ENCODE measurements at places on chromosomes 5 and 9.

DNA sequence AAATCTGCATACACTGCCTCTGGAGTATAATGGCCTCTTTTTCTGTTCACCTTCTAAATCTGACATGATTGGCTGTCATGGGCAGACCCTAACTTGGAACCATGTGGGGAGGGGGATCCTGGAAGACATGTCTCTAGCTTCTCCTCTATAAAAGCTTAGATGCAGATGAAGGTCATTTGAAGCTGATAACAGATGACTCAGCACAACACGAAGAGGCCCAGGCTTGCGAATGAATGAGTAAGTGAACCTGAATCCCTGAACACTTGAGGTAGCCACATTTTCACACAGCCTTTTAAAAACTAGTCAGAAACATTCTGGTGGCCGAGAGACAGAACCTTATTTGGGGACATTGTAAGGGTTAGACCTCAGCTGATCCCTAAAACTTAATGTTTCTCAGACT, 282.6 kb downstream of the ELAVL2 start:
- no peak for DNase-seq

DNA sequence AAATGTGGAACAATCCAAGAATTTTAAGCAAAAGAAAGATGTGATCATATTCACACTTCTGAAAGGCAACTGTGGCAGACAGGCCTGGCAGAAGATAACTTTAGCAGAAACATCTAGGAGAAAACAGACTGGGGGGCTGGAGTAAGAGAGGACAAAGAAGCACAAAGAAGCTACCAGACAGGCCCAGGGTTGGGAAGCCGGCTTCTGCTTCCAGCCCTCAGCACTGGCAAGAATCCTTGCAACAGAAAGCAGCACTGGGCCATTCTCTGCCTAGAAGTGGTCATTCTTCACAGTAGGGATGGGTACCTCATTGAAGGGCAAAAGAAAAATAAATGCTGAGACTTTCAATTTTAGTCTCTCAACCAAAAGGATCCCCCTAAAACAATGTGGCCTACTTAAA, 49.6 kb downstream of the EFNA5 start:
- no peak for DNase-seq

GRCh38 chr5:35240892-35241291, 10.6 kb upstream of the PRLR start:
- no peak for DNase-seq

DNA sequence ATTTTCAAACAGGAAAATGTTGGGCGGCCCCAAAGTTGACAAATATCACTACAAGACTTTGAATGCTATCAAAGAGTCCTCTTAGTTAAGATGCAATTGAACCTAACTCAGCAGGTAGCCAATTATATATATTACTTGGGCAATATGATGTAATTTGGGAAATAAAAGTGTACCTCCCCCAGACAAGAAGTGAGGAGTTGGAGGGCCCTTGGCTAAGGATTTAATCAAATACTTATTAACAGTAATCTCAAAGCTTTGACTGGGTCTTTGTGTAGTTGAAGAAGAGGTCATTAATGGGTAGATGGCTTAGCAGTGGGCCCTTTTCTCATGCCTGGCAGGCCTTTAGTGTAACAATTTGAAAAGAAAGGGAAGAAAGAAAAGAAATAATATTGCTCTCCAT, 599.0 kb downstream of the CSNK1G3 start:
- no peak for DNase-seq

DNA sequence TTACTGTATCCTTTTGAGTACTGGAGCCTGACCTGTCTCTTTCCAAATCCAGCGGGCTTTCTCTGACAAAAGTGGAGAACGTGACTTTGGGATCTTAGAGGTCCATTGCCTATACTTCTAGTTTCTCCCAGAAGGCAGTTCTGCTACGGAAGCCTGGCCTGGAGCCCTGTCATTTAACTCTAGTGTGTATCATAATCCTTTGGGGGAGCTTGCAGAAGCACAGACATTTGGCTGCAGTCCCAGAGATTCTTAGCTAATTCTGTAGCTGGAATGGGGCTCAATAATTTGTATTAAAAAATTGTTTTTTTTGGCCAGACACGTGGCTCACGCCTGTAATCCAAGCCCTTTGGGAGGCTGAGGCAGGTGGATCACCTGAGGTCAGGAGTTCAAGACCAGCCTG, 3.0 kb downstream of the HARS2 start:
- no peak for DNase-seq

- no peak for DNase-seq
These were observed 9.2 kb downstream of the GALNT10 start for GRCh38 chr5:154199671-154200220.

DNA sequence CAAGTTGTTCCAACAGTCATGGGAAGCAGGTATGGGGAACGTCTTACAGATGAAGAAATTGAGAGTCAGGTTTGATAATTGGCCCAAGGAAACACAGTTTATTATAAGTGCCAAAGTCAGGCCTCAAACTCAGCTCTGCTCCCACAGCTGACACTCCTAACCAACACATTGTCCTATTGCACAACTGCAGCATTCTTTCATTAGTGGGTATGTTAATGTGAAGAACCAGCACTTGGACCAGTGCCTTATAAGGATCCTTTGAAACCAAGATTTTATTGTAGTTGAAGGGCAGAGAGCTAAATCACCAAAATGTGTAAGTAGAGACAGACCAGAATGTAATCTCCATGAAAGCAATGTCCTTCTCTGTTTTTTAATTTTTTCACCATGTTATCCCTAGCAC, 56.1 kb downstream of the GRIA1 start:
- DNase-seq = no peak

DNA sequence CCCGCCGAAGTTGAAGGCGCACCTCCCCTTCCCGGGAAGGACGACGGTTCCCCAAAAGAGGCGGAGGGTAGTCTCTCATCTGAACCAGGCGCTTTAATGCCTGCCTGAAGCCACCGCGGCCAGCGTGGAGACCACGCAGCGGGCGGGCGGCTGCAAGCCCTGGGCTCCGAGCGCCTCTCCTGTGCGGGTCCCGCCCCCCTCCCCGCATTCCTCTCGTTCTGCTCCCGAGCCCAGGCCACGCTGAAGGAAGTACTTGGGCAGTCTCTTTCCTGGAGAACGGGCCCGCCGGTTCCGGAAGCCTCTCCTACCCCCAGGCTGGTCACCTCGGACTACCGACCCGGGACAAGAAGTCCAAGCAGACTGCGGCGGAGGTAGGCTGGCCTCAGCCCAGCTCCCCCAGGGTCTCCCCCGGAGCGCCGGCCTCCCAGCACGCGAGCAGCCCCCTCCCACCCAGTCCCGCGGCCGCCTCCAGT, 571 bp downstream of the PPIC start:
- peak; percentile 69 for DNase-seq

- no peak for DNase-seq
These were observed 140.9 kb downstream of the SYK start for GRCh38 chr9:90942555-90942954.

GRCh38 chr5:139760066-139761056, 35.2 kb upstream of the PSD2 start:
- no peak for DNase-seq

- no peak for DNase-seq
These were observed 34.1 kb downstream of the ETF1 start for GRCh38 chr5:138508958-138509357.

- no peak for DNase-seq
These were observed 32.2 kb upstream of the KCNIP1 start for GRCh38 chr5:170471551-170472178.

DNA sequence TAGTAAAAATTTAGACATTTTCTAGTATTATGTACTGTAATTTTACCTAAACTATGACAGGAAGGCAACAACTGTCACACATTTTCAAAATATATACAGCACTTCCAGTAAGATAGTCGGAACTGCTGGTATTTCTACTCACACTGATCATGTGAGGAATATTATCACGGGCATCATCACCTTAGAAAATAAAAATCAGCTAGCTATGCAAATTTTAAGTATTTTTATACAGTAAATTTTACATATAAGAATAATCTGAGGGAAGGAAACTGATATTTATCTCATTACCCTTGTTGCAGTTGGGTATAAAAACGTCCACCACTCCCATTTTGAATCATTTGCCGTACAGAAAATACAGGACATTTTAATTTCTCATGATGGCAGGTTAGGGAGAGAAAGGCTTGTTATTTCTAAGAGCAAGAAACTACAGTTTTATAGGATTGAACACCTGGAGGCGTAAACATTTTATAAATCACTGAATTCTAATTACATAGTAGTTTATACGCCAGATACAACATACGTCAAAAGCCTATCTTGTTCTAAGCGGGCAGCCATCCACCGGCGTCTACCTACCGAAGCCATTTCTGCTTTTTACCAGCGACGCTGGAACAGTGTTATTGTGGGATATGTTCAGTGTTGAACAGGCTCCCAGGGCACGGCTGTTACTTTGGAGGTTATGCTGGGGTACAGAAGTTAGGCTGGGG, 729 bp upstream of the TNPO1 start:
- DNase-seq = no peak

- no peak for DNase-seq
These were observed 16.5 kb upstream of the IRX4 start for GRCh38 chr5:1899201-1899600.

- no peak for DNase-seq
These were observed 28.8 kb upstream of the DAB2 start for GRCh38 chr5:39453606-39454005.

- no peak for DNase-seq
These were observed 191.0 kb downstream of the CACNA1B start for GRCh38 chr9:138068601-138069035.

Data from ELF-1 (cell line).